ENCODE measurements at places on chromosomes 1 and 21.

- peak; percentile 75 for DNase-seq
Observed at GRCh38 chr1:31932491-31933316, 5.5 kb downstream of the PTP4A2 start.

GRCh38 chr1:201696217-201696761 lies 132.7 kb upstream of the IPO9 start:
- no peak for DNase-seq

DNA sequence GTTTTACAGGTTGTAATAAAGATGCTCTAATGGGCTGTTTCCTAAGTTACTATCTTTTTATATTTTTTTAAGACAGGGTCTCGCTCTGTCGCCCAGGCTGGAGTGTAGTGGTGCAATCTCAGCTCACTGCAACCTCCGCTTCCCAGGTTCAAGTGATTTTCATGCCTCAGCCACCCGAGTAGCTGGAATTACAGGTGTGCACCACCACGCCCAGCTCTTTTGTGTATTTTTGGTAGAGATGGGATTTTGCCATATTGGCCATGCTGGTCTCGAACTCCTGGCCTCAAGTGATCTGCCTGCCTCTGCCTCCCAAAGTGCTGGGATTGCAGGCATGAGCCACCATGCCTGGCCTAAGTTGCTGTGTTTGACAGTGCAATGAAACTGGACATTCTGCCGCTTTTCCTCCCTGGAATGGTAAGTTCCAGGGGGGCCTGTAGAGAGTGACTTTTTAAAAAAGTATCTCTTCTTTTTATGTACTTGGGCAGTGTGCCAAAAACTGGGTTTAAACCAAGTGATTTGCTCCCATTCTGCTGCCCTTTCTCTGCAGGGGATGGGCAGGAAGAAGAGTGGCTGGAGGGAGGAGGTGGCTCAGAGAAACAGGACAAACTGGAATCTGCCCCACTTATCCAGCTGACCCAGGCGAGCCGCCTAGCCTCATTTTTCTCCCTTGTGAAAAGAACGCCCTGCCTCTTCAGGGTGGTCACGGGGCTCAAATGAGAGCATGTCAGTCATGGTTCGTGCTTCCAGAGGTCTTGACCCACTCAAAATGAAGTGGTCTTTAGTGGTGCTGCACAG lies 2.3 kb downstream of the SLC37A1 start:
- peak; percentile 58 for DNase-seq

GRCh38 chr1:235460770-235461169 lies 43.5 kb downstream of the B3GALNT2 start:
- no peak for DNase-seq

- DNase-seq = no peak
Observed at GRCh38 chr1:22288593-22289241, 145.8 kb upstream of the WNT4 start.

Data from bronchial epithelial cell (primary cell).